GM06990 (cell line): ENCODE measurements at places on chromosomes 7 and 10.

DNA sequence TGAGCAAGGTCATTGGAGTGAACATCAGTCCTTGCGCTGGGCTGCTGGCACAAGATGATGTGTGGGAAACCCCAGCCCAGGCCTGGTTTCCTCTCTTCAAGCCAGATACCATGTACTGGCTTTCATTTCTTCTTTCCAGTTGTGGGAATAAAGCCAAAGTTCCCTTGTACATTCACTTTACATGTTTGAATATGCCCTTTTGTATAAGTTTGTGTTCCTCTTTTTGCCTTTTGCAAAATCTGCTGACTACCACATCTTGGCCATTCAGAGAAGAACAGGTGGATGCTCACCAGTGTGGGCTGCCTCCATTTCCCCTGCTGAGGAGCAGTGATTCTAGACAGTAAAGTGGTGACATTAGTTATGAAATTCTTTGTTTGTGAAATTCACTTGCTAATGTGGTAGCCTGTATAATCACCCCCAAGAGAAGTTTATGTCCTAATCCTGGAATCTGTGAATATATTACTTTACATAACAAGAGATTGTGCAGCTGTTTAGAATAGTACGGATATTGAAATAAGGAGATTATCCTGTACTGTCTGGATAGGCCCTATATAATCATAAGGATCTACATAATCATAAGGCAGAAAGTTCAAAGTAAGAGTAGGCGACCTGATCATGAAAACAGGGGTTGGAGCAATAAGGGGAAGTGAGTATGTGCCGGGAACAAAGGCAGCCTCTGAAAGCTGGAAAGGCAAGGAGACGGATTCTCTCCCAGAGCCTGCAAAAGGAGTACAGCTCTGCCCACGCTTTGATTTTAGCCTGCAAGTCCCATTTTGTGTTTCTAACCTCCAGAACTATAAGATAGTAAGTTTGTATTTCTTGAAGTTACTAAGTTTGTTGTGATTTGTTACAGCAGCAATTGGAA is 18.8 kb upstream of the AOAH start:
- DNase-seq = no peak

GRCh38 chr10:130361351-130362105 is 225.3 kb downstream of the GLRX3 start:
- DNase-seq = no peak

DNA sequence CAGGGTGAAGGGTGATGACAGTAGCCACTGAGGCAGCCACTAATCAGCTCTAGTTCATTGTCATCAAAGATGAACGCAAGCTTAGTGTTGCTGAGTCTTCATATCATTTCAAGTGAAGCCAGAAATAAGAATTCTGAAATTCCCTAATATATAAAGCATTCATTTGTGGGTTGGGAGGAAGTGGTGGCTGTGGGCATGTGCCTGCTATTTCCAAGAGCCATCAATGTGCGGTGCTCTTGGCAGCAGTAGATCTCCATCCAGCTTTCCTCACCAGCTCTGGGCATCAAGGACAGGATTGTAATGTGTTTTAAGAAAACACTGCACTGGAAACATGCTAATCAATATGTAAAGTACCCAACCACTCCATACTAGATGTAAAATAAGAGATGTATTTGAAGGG is 202.5 kb upstream of the AHR start:
- no peak for DNase-seq

DNA sequence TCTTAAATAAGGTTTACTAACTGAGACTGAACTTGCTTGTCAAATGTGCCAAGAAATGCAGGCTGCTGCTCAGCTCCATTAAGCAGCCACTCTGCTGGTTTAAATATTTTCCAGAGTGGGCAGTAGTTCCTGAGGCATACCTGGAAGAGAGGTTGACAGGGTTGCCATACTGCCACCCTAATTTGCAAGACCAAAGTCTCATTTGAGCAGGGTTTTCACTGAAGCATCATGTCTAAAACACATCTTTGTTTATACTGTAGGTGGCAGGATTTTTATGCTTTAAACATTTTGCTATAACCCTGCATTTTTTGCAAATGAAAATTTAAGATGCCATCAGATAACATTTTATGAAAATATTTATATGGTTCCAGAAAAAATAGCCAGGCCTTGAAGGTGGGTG is 618.0 kb upstream of the LRRTM3 start:
- DNase-seq = no peak

- DNase-seq = no peak
These were observed 19.1 kb upstream of the TPK1 start for GRCh38 chr7:144854839-144855424.

- no peak for DNase-seq
These were observed 26.1 kb downstream of the ENKUR start for GRCh38 chr10:24989867-24990266.

GRCh38 chr7:113790025-113790424 is 128.8 kb downstream of the PPP1R3A start:
- no peak for DNase-seq

- DNase-seq = no peak
These were observed 65.2 kb downstream of the DKK1 start for GRCh38 chr10:52379287-52379686.

DNA sequence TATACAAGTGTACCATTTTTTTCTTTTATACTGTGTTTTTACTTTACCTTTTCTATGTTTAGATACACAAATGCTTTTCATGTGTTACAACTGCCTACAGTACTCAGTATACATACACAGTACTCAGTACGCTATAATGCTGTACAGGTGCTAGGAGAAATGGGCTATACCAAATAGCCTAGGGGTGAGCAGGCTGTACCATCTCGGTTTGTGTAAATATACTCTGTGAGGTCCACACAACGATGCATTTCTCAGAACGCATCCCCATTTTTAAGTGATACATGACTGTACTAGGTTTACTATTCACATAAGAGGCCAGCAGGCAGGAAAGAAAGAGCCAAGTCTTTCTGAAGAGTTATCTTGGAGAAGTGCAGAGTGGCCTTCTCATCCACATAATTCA is 426.4 kb upstream of the MTPN start:
- DNase-seq = no peak

GRCh38 chr10:98163941-98164340 is 29.5 kb downstream of the R3HCC1L start:
- DNase-seq = no peak

DNA sequence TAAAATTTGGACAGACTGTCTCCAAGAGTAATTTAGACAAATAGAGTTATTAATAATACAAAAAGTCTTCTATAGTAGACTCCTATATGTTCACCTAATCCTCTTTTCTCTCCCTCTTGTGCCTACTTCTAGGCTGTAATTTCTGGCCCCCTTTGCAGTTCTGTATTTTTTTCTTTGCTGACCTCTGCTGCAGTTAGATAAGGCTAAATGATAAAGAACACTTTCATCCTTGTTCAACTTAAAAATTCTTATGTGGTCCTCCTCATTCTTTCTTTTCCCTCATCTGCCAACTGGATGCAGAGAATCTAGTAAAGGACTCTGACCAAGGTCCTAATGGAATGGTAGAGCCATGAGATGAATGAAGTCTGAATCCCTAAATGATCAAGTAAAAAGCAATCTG is 20.1 kb downstream of the GLCCI1 start:
- no peak for DNase-seq

DNA sequence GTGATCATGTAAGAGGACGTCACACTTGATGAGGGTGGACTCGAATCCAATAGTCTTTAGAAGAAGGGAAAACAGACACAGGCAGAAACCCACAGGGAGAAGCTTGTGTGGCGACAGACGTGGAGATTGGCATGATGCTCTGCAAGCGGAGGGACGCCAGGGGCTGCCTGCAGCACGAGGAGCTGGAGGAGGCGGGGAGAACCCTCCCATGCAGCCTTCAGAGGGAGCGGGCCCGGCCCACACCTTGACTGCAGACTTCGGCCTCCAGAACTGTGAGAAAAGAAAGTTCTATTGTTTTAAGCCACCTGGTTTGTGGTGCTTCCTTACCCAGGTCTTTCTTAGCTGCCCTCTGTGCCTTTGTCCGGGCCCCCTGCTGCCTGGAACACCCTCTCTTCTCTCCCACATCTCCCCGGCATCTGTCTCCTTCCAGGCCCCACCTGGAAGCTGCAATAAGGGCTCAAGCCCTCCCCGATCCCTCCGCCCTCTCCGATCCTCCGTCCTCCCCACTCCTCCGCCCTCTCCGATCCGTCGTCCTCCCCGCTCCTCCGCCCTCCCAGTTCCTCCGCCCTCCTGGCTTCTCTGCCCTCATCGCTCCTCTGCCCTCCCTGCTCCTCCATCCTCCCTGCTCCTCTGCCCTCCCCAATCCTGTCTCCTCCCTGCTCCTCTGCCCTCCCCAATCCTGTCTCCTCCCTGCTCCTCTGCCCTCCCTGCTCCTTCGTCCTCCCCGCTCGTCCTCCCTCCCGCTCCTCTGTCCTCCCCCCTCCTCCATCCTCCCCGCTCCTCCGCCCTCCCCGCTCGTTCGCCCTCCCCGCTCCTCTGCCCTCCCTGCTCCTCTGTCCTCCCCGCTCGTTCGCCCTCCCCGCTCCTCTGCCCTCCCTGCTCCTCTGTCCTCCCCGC is 17.4 kb upstream of the PRKAG2 start:
- DNase-seq = no peak

GRCh38 chr10:111804781-111805180 is 378.8 kb downstream of the GPAM start:
- no peak for DNase-seq

GRCh38 chr10:31099664-31100063 is 68.0 kb upstream of the ZNF438 start:
- no peak for DNase-seq

- DNase-seq = no peak
These were observed 10.0 kb downstream of the DENND11 start for GRCh38 chr7:141691961-141692360.

DNA sequence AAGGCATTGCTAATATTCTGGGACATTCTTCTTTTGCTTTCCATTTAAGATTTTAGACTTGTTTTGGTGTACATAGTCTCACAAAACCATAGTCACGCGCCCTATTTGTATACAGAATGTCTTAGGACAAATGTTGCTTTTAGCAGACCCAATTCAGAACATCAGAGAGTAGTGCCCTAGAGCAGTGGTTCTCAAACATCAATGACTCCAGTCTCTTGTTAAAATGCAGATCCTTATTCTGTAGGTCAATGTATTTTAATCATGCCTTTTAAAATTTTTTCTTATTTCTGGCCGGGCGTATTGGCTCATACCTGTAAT is 127.4 kb upstream of the EFCAB10 start:
- no peak for DNase-seq

GRCh38 chr7:155921086-155921803 is 109.0 kb upstream of the SHH start:
- no peak for DNase-seq

GRCh38 chr10:14124941-14125340 is 205.8 kb downstream of the FRMD4A start:
- DNase-seq = no peak

GRCh38 chr7:47534322-47535034 is 47.4 kb downstream of the TNS3 start:
- no peak for DNase-seq

- DNase-seq = no peak
These were observed 543.2 kb upstream of the SEMA3D start for GRCh38 chr7:85730012-85730411.

DNA sequence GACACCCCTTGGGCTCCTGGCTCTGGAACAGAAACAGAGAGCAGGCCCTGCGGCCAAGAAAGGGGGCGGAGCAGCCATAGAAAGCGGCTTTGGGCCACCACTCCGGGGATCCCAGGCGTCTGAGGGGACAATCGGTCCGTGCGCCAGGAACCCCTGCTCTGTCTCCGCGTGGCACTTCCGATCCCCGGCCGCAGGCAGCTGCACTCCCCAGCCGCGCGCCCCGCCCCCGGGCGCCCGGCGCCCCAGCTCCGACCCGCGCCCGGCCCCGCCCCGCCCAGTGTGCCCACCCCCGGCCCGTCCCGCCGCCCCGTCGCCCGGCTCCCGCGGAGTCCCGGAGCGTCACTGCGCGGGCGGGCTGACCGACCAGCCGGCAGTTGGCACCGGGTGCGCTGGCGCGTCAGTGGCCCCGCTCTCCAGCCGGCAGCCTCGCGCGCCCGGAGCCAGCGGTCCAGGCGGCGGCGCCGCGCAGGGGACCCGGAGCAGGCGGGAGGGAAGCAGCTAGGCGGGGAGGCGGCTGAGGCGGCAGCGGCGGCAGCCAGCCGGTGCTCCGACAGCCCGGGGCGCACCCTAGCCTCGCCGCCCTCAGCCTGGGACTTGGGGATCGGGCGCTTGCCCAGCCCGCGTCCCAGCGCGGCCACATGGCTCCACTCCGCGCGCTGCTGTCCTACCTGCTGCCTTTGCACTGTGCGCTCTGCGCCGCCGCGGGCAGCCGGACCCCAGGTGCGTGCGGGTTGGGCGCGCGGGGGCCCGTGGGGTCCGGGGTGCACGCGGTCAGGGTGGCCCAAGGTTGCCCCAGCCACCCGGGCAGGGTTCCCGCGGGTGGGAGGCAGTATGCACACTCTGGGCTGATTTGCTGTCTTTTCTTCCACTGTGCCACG is at the start of gene ADAMTS14:
Gene ADAMTS14 (plus strand): TSS at position 342 of the 878 bp plus-strand sequence. CDS start 297 bp downstream, at position 639.
- no peak for DNase-seq

GRCh38 chr10:94630017-94630688 is 53.4 kb upstream of the CYP2C18 start:
- peak; percentile 41 for DNase-seq
